Central memory CD8-positive, alpha-beta T cell (primary cell): ENCODE measurements at places on chromosomes 2 and 18.

DNA sequence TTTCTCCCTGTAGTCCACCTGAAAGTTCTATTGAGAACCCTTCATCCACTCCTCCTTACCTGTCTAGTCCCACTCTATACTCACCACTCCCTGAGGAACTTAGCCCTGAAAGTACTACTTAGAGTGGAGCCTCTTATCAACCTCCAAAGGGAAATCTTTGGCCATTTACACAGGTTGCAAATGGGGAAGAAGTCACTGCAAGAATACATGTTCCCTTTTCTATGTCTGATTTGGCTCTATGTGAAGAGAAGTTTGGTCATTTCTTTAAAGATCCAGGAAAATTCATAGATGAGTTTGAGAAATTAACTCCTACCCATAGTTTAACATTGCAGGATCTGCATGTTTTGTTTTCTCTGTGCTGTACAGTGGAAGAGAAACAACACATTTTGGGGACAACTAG lies 22.9 kb upstream of the MGAT4A start:
- no peak for DNase-seq

DNA sequence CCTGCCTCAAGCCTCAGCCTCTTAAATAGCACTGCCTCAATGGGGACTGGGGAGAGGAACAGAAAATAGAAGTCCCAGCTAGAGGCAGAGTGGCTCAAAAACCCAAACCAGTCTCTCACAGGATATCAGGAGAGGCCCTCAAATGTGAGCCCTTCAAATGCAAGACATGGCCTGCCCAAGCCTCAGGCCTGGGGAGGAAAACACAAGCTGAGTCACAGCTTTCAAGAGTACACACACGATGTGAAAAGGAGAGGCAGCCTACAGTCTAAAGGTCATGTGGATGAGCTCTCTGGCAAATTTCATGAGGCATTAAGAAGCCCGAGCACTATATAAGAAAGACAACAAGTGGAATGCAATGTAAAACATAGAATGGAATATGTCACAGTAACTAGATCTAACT lies 316.6 kb upstream of the MEX3C start:
- DNase-seq: no peak

- DNase-seq: no peak
Measured at GRCh38 chr18:8212896-8213780, 396.1 kb upstream of the RAB12 start.

DNA sequence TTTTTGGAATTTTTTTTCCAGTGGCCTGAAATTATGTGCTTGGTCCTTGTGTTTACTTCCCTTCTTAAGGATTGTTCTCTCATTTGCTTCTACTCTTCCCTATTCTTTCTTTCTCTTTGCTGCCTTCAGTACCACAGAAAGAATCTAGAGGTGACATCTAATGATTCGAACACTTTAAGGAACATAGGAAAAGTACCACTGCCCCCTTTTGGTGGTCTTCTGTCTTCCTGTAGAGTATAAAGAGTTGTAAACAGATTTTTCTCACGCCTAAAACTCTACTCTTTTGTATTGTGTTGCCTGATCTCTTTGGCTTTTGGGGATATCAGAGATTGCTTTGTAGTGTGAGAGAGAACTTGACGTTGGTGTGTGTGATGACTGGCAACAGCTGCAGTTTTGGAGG lies 7.0 kb upstream of the SCTR start:
- DNase-seq: no peak

GRCh38 chr2:159880729-159881128 lies 82.7 kb upstream of the CD302 start:
- no peak for DNase-seq

- no peak for DNase-seq
Measured at GRCh38 chr18:59954241-59954640, 54.4 kb downstream of the PMAIP1 start.

DNA sequence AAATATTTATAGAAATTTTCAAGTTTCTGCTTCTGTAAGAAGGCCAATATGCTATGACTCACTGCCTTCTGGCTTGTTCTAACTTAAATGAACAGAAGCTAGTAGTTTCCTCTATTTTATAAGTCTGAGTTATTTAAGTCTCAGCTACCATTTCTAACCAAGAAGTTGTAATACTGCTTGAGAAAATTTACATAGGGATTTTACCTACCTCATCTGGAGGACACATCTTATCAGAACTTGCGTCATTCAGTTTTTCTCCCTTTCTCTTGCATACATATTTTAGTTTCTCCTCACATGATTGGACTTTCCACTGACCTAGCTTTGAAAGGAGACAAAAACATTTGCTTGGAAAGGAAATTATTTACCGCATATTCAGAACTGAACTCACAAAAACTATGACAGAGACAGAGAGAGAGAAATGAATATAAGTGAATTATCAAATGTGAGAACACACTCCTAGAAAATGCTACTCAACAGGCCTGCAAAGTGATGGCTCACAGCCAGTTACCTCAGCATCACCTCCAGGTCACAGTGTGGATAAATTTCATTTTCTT lies 81.1 kb upstream of the CD302 start:
- no peak for DNase-seq

DNA sequence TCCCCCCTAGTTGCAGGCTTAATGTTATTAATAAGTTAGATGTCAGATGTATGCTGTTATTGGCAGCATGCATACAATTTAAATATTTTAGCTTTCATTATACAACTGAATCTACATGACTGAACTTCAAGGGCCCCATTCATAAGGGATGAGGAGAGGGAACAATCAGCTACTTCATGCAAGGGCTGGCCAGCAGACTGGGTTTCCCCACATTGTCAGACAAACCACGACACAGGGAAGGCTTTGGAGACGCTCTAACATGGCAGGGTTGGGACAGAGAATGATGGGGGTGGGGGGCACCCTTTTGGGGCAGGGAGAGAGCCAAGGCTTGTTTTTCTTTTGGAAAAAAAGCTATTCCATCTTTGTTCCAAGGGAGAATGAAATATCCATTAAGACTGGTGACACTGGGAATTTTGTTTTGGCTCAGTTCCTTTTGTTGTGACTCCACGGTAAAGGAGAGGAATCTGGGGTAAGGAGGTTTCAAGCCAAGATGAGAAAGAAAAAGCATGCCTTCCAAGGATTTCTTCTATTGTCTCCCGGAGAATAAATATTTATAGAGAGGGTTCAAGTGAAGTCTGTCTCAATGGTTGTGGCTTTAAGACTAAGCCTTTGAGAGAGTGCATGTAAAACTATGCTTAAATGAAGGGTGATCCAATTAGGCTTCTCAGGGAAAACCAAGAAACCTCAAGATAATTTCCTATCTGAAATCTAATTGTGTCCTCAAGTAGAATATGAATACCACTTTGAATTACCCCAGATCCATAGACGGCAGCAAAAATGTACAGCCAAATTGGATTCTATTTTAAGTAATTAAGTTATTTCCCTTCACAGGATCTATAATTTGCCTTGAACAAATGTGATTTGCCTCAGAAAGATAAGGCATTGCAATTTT lies 5.4 kb downstream of the CXCR4 start:
- DNase-seq: no peak

DNA sequence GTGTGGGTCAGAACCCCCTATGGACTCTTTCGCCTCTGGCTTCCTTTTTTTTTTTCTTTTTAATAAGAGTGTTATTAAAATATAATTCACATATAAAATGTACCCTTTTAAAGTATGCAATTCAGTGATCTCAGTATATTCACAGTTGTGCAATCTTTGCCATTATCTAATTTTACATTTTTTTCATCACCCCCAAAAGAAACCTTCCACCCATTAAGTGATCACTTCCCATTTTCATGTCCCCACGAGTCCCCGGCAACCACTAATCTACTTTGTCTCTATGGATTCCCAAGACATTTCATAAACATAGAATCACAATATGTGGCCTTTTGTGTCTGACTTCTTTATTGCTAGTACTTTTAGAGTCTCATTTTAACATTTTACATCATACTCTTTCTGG lies 38.7 kb upstream of the ANXA4 start:
- no peak for DNase-seq

DNA sequence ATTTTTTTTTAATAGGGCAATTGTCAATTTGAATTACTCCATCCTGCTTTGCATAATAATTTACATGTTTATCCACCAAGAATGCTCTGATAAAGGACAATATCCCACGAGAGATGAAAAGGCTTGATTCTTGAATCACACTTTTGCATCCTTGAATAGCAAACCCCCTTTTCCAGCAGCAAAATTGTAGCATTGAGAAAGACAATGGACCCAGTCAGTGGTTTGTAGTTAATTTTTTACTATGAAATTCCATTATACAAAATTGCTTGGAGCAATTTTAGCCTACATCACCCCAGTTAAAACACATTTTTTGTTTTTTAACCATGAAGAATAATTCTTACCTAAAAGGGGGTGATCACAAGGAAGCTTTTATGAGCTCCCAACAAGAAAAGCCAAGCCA lies 255.1 kb downstream of the RND3 start:
- DNase-seq: no peak

DNA sequence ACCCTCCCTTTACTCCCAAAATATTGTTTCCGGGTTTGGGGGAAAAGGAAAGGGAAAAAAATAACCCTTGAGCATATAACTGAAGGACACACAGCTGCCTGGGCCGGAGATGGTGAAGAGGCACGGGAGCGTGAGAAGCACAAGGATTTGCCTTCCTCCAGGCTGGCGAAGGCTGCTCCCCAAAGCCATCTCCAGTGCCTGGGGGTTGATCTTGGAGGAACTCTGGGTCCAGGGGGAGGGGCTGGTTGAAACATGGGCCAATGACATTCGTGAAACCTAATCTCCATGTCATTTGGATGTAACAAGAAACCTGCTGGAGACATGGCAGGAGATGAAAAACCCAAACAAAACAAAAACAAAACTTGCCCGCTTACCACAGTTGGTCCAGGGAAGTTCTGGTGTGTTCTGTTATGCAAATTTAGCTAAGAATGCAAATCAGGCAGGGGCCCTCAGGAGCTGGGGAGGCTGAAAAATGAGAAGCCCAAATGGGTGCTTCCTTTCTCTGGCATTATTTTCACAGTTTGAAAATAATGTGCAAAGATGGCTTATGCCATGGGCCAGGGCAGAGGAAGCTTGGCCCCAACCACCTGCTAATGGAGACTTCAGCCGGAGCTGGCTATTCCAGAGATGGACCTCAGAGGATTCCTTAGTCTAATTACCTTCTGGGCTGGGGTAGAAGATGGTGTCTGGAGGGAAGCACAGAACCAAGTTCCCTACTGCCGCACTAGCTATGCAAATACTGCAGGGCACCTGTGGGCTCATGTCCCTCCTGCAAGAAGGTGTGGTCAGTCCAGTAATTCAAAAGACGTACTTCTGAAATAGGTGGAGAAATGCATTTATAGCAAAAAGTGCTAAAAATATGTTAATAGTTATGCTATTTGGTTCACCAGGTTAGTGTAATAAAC lies 180.9 kb downstream of the BCL2 start:
- no peak for DNase-seq

GRCh38 chr18:59957957-59958356 lies 58.2 kb downstream of the PMAIP1 start:
- DNase-seq: no peak

GRCh38 chr2:60000686-60001085 lies 552.8 kb downstream of the BCL11A start:
- DNase-seq: no peak

- no peak for DNase-seq
Measured at GRCh38 chr18:2958819-2959298, 54.1 kb downstream of the LPIN2 start.

- DNase-seq: no peak
Measured at GRCh38 chr18:37570336-37570930, 4.8 kb upstream of the CELF4 start.

DNA sequence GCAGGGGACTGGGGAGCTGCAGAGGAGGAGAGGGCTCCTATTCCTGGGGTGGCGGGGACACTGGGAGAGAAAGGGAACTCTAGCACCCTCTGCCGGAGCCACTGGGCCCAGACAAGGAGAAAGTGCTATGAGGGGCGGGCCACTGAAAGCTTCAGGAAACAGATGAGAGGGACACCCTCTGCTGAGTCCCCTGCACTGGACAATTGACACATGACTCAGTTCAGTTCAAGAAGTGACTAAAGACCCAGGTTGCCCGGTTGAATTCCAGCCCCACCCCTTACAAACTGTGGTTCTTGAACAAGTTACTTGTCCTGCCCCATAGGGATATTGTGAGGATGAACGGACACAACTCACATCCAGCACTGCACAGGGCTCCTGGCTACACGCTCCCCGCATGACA lies 5.0 kb downstream of the RUFY4 start:
- DNase-seq: no peak

DNA sequence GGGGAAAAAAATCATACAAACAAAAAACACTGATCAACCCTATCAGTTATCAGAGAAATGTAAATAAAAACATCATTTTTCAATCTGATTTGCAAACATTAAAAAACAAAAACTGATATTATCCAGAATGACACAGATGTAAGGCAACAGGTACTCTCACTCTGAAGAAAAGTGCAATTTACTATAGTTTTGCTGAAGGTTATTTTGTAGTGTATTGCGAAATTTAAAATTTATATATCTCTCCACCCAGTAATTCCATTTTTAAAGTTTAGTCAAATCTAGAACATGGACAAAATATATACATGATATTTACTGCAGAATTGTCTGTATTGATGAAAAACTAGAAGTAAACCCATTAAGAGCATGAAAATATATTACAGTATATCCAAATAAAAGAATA lies 79.8 kb downstream of the TRAPPC8 start:
- no peak for DNase-seq

- DNase-seq: peak; percentile 34
Measured at GRCh38 chr2:55010149-55010591, 40.1 kb downstream of the RTN4 start.

DNA sequence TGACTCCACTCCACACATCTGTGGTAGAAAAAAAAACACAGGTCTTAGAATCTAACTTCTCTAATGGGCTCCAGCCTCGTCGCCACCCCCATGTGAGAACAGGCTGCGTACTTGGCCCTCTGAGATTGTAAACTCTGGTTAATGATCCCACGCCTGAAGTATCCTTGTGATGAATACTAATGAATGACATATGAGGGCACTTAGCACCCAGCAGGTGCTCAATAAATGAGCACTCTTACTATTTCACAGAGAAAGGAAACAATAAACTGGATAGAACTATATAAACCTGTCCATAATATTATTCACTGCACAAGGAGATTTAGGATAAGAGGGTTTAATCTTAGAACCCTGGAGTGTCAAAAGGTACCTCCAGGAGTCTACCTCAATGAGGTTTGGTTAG lies 310.1 kb upstream of the HNRNPA3 start:
- no peak for DNase-seq

GRCh38 chr2:165448406-165448805 lies 21.1 kb upstream of the CSRNP3 start:
- DNase-seq: no peak

DNA sequence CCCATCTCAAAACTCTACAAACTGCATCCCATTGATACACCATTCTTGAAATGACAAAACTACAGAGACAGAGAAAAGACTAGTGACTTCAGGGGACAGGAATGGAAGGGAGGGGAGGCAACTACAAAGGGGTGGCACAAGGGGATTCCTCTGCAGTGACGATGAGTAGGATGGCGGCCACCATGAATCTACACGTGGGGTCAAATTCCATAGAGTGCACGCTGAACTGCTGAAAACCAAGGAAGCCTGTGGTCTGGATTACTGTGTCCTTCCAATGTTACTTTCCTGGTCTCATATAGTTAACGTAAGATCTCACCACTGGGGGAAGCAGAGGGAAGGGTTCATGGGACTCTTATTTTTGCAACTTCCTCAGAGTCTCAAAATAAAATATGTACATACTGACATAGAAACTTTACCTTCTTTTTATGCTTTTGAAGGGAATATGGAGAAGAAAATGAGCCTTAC lies 23.6 kb downstream of the COX7A2L start:
- no peak for DNase-seq

- no peak for DNase-seq
Measured at GRCh38 chr2:128623776-128624761, 305.4 kb upstream of the HS6ST1 start.
